ENCODE measurements at places on chromosomes 6 and 20.
A peak's percentile ranks its signal among the peaks of the same experiment; 100 is the strongest.

DNA sequence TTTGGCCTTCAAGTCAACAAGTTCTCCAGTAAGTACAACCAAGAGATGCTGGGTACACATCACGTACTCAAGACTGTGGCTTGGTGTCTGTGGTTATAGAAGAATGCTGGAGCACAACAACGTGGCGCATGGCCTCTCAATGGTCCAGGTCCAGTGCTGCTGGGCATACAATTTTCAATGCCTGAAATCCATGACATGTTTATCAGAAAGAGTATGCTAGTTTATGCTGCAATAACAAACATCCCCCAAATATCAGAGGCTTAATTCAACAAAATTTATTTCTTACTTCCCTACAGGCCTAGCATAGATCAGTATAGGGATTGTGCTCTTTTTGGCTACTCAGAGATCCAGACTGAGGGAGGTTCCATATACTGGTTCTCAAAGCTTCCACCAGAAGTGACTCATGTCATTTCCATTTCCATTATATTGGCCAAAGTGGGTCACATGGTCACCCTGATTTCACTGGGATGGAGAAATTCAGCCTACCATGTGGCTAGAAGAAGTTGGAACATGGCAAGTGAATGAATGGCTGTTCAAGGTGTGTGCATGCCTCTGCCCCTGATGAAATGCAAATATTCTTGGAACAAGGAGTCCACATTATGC, 33.3 kb upstream of the KIF16B start:
- DNase-seq = no peak

- no peak for DNase-seq
These were observed 13.7 kb downstream of the CHMP4B start for GRCh38 chr20:33824852-33825251.

DNA sequence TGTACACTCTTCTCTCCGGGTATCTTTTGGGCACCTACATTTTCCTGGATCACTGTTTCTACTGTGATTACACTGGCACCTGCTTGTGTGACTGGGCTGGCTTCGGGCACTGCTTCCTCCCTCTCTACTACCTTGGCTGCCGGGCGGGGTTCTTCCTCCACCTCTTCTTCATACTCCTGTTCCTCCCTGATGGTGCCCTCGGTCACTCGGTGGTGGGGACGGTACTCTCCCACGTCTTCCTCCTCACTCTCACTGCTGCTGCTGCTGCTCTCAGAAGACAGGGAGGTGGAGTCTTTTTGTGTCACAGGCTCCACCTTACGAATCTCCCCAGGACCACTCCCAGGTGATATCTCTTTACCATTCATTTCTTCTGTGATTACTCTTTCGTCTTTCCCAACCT, 42.5 kb downstream of the SMLR1 start:
- no peak for DNase-seq

DNA sequence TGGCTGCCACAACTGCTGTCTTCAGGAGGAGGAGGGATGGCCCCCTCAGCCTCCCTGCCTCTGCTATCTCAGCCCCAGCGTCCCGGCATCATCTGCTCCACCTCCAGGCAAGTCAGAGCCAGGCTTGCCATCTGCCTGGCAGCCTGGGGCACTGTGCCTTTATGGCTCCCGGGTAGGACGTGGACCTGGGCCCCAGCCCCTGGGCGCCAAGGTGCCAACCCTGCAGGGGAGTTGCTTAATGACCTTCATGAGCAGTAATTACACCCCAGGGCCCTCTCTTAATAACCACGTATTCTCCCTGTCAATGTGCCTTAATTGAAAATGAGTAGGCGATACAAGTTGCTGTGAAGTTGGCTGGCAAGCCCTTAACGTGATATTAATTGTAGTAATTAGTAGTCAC, 122.1 kb upstream of the MLN start:
- no peak for DNase-seq

- no peak for DNase-seq
These were observed 6.2 kb upstream of the SNAI1 start for GRCh38 chr20:49976542-49976941.

GRCh38 chr6:36818756-36819155, 20.5 kb downstream of the CPNE5 start:
- no peak for DNase-seq

DNA sequence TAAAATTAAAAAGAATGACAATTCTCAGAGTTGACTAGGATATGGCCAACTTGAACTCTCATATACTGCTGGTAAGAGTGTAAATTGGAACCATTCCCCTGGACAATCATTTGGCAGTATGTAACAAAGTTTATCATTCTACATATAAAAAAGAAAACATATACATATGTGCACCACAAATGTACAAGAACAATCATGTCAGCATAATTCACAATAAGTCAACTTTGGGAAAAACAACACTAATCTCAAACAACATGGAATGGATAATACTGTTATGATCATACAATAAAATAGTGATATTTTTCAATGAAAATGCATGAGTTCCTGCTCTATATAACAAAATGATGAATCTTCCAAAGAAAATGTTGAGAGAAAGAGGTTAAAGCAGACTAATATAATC, 1078.7 kb upstream of the EPHA7 start:
- DNase-seq = no peak

- no peak for DNase-seq
These were observed 315.4 kb upstream of the RUNX2 start for GRCh38 chr6:45012687-45013086.

DNA sequence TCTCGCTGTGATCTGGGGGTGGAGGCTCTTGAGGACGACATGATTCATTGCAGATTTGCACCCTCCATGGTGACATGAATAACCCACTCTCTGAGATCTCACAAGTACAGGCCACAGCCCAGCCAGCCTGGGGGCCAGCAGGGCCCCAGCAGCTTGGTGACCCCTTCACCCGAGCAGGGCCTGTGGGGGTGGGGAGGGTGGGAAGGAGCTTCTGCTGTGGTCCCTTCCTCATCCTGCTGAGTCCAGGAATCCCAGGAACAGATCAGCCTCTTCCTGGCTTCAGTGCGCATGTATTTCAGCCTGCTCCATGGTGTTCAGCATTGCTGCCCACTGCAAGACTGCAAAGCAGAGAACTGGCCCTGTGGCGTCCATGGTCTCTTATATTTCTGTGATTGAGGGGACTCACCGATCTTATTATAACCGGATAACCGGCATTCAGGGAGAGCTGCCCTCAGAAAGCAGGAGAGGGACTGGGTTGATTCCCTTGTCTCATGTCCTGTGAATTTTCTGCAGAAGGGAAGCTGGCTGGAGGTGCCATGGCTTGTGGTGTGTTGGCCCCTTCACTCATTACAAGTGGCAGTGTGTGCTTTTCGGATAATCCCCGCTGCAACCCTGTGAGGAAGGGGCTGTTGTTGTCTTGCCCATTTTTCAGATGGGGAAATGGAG, 118.8 kb upstream of the FRMD1 start:
- no peak for DNase-seq

- no peak for DNase-seq
These were observed 36.6 kb upstream of the LTV1 start for GRCh38 chr6:143806282-143807102.

- DNase-seq = no peak
These were observed 48.4 kb upstream of the DEFB112 start for GRCh38 chr6:50097966-50098640.

DNA sequence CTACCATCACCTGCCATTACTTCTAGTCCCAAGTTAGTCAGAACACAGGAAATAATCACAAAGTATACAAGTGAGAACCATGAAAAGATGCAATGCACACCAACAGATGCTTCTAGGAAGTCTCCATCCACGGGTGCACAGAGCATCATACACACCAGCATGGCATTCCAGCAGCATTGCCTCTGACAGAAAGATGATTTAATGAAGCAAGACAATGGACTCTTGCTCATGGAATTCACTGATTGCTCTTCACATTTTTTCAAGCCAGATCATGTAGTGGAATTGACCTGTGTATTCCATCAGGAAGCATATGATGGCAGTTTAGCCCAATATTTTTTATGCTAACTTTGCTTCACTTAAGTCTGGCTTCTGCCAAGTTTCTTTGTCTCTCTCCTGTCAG, 406.3 kb upstream of the RGS17 start:
- no peak for DNase-seq

- no peak for DNase-seq
These were observed 67.5 kb downstream of the NDUFAF5 start for GRCh38 chr20:13852306-13852705.

DNA sequence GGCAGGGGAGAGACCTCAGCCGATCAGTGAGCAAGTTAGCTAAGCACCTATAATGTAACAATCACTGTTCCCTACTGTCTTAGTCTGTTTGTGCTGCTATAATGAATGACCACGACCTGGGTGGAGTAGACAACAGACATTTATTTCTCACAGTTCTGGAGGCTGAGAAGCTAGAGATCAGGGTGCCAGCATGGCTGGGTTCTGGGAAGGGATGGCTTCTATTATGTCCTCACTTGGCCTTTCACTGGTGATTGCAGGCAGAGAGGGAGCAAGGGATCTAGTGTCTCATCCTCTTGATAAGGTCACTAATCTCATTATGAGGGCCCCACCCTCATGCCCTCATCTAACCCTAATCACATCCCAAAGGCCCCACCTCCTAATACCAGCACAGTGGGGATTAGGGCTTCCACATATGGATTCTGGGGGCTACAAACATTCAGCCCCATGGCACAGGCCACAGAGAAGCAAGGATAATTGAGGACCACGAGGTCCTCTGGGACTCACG, 162.5 kb downstream of the CD83 start:
- DNase-seq = peak; percentile 23

DNA sequence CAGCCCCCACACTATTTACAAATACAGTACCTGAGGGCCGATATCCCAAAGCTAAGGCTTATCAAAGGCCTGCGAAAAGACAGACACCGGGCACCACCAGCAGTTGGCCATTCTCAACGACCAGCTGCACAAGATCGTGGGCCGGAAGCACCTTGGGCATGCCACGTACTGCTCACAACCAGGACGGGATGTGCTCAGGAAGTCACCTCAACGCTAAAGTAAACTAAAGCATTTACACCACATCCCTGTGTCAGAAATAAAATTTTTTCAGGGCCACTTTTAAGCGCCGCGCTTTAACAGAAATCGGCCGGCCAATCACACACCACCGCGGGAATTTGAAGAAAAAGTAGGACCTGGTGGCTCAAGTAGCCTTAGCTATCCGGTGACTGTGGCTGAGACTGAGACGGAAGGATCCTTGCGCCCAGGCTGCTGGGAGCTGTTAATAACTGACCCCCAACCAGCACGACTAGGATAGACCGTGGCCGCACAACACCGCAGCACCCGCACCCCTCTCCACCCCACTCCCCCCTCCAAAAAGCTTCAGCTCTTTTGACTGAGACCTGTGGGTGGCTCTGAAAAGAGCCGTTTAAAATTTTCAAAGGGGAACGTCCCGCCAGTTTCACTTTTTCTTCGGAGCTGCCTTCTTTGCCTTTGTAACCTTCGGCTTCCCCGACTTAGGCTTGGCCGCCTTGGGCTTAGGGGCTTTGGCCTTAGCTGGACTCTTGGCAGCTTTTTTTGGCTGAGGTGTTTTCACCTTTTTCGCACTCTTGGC, 131.2 kb upstream of the BTN3A2 start:
- DNase-seq = no peak

GRCh38 chr6:122956376-122956775, 39.7 kb upstream of the CLVS2 start:
- DNase-seq = no peak

DNA sequence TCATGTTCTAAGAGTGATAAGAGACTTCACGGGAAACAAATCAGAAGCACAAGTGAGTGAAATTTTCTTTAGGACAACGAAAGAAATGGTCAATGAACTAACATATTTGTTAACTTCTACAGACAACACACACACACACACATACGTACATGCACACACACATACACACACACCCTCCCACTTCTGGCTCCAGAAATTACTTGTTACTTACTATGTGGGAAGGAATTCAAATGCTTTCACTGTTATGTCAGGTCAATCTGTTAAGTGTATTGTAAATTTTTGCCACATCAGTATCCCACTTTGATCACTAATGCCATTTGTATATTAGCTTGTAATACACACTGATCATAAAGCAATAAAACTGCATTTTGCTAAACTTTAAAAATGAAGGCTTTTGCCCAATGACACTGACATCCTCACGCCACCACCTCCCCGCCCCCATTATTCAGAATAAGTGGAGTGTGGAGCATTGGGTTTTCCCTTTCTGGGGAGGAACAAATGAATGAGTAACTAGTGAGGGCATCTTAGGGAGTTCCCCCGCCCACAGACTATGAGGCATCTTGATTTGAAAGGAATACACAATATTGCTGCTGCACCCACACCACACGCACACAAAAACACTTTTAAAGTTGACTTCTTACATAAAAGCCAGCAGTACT, 76.2 kb downstream of the ATXN1 start:
- no peak for DNase-seq

DNA sequence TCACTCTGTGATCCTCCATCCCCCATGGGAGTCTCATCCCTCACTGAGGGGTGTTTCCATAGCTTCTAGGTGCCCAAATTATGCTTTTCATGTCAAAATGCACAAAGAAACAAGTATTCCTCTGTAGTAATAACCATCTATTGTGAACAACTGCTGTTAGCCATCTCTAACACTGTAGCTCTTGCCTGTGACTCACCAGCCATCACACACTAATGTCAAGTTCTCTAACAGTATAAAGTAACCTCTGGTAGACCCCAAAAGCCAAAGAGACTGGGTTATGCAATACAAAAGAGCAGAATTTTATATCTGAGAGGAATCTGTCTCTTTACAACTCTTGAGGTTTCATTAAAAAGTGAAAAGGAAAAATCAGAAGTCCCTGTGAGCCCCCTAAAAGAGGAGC, 25.4 kb upstream of the IYD start:
- no peak for DNase-seq

DNA sequence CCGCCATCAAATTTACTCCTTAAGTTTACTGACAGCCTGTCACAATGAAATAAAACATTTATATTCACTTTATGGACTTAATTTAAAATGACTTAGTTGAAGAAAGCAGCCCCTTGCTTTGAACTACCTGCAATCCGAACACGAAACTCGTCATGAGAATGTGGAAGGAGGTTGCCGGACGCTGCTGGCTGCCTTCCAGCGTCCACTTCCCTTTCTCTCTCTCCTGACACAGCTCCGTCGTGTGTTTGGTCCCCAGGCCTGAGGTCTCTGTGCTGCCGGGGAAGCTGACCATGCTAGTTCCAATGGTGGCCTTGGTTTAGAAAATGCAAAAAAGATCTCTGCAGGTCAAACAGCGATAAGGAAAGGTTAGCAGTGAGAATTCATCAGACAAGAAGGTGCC, 519.7 kb downstream of the CDH26 start:
- DNase-seq = no peak

DNA sequence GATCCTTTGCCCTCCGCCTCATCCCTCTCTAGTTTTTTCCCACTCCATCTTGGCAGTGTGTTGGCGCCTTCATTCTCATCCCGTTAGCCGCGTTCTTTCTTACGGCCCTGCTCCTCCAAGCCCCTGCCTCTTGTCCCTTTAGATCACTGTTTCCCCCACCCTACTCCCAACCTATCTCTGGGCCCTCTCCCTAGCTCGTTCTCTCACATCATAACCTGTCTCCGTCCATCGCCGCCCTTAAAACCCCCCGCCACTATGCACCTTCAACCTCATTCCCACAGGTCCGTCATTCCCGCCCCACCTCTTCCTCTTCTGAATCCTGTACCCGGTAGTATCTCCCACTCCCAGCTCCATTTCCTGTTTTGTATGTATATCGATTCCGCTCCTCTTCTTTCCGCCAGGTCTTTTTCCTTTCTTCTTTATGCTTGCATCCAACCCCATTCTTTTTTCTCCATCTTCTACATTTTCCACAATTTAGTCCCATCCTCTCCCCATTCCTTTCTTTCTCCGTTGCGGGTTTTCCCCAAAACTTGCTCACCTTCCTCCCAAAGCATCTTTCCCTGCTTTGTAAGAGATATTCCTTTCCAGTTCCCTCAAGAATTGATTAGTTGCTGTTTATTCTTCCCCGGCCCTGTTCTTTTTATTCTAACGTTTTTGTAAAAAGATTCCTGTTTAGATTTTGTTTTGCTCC, 671 bp downstream of the EFHC1 start:
- DNase-seq = no peak

All from H1 (cell line).